ENCODE measurements at places on chromosomes 12 and 14.
A peak's percentile ranks its signal among the peaks of the same experiment; 100 is the strongest.

GRCh38 chr14:48874711-48875110, 711.5 kb downstream of the RPS29 start:
- DNase-seq: no peak

DNA sequence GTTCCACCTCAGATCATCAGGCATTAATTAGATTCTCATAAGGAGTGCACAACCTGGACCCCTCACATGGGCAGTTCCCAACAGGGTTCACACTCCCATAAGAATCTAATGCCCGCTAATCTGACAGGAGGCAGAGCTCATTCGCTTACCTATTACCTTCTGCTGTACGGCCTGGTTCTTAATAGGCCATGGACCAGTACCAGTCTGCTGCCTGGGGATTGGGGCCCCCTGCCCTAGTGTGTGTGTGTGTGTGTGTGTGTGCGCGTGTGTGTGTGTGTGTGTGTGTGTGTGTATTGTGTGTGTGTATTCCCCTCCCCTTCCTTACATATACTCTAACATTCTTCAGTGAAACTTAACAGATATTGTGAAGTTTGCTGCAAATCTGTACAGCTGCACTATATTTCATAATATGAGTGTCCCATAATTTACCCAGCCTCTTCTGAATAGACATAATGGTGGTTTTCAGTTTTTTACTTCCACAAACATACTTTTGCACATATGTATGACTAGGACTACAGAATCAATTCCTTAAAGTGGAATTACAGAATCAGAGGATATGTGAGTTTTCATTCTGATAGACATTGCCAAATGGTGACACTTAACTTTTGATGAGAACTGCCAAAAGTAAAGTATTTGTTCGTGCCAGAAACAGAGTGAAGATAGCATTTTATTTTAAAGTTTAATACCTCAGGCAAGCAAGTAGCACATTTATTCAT, 205.2 kb upstream of the EEA1 start:
- no peak for DNase-seq

GRCh38 chr14:87152693-87153092, 840.3 kb downstream of the GALC start:
- peak; percentile 71 for DNase-seq

DNA sequence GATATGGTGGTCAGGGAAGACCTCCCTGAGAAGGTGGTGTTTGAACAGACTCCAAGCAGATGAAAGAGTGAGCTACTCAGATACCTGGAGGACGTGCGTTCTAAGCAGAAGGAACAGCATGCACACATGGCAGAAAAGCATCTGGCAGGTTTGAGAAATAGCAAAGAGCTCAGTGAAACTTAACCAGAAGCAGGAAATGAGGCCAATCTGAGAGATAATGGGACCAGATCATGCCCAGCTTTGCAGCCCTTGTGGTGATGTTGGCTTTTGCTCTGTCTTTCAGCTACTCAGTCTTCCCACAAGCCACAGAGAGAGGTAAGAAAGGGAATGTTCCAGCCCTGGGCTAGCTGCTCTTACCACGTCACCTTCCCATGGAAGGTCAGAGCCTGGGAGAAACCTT, 176.3 kb upstream of the GSC start:
- DNase-seq: no peak
